ENCODE measurements at places on chromosomes 7 and 10.

DNA sequence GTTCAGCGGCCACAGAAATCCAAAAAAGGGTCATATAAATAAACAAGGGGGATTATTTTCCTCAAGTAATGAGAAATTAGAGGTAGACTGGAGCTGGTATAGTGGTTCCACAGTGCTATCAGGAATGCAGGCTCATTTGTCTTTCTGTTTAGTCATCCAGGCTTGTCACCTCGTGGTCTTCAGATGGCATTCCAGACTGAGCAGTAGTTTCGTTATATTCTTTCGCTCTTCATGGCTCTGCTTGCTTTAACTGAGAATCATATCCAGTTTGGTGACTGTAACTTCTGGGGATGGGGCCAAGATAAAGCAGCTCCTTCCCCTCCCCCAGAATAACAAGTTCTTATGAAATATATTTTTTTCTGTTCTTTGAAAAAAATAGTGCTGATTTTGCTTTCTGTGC is 9.5 kb downstream of the ANKIB1 start:
- DNase-seq: no peak

GRCh38 chr7:1675673-1676549 is 5.8 kb downstream of the ELFN1 start:
- no peak for DNase-seq

DNA sequence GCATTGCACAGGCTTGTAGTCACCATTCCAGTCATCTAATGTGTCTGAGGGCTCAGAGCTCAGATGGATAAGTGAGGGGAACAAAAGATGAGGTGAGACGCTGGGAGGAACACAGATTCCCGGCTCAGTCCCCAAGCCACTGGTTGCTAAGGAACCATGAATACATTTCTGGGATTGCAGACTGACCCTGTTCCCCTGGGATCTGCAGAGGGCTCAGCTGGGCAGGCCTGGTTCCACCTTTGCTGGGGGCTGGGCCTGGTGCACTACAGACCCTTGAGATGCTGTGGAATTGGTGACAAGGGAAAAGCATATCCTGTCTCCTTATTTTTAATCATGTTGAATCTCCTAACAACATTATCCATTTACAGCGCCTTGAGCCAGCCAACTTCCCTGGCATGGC is 19.2 kb downstream of the ELFN1 start:
- DNase-seq: no peak

DNA sequence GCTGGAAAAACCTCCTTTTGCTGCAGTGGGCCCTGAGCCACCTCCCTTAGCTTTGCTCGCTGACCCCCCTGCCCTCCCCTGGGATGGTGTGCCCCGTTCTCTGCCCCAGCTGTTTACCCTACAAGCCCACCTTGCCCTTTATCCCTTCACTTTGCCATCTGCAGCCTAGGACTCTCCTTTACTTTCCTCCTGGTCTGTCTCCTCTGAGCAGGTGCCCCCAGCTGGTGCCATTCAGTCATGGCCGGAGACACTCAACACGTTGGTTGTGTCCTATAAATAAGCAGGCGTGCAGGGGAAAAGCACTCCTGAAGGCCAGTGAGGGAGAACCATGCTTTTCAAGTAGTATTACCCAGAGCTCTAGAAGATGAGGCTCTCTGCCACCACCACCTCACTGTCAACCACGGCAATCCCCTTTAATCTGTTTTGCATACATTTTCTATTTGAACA is 6.1 kb downstream of the RASSF4 start:
- DNase-seq: no peak

DNA sequence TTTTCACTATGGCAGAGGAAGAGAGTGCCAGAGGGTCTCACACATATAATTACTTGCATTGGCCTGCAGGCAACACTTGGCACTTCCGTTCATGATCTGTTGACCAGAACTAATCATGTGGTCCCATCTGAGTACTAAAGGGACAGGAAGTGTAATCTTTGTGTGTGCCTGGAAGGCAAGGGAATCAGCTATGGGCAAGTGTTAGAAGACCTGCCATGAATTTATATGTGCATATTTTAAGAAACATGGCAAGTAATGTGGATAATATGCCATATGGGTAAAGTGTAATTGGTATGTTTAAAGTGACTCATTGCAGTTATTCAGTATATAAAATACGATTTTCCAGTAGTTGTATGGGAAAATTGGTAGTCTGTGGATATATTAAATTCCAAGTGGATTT is 46.1 kb downstream of the CCSER2 start:
- no peak for DNase-seq

GRCh38 chr10:113454341-113455061 is 98.4 kb upstream of the HABP2 start:
- DNase-seq: peak; percentile 3

GRCh38 chr10:36181426-36182178 is 539.5 kb upstream of the FZD8 start:
- DNase-seq: no peak

GRCh38 chr7:24700521-24701260 is 56.6 kb downstream of the GSDME start:
- no peak for DNase-seq

DNA sequence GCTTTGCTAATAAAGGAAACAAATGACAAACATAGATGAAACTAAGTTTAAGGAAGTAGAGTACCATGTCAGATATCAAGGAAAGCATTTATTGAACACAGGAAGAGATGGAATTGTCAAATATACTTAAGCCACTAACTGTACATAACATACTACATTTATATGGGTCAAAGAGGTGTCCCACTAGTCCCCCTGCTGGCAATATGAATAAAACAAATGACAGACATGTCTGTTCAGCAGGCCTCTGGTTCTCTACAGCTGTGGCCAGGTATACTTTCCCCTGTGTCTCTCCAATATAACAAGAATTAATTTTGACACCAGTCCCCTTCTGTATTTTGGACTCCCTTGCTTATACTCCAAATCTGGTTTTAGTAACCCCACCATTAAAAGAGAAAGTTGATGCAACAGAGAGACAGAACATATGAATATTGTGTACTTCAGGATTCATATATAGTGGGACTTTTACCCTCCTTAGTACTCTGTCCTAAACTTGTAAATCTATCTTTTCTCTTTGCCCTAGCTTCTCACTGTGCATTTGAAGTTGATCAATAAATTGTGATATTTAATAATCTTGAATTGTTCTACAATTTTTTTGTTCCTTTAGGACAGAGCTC is 42.9 kb downstream of the CD36 start:
- no peak for DNase-seq

DNA sequence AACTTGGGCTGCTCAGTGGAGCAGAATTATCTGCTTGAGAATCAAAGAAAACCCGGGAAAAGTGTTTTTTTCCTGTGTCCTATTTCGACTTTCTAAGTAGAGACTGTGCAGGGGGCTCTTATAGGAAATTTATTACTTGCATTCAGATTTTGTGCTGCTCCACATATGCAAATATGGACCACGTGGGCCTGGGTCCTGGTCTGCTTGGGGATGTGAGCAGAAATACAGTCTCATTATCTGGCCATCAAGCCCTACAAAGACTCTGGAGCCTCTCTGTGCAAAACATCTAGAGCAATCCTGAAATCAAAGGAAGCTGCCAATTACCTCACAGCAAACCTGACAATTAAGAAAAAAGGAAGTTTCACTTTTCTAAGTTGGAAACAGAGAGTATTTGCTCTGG is 216.9 kb downstream of the LRMDA start:
- DNase-seq: no peak

DNA sequence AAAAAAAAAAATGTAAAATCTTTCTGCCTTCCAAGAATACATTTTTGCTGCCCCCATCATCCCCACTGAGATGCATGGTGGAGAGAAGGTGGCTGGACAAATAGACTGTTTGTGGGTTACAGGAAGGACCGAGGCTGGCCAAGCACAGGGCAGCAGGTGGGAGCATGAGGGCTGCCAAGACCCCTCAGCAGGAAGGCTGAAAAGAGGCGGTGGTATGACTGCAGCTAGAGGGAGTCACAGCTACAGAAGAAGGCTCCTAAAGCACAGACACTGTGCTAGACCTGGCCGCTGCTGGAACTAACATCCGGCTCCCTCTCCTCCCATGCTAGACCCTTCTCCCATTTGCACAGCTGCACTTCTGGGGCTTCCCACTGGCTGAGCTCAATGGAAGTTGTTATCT is 289.6 kb downstream of the TCERG1L start:
- no peak for DNase-seq

DNA sequence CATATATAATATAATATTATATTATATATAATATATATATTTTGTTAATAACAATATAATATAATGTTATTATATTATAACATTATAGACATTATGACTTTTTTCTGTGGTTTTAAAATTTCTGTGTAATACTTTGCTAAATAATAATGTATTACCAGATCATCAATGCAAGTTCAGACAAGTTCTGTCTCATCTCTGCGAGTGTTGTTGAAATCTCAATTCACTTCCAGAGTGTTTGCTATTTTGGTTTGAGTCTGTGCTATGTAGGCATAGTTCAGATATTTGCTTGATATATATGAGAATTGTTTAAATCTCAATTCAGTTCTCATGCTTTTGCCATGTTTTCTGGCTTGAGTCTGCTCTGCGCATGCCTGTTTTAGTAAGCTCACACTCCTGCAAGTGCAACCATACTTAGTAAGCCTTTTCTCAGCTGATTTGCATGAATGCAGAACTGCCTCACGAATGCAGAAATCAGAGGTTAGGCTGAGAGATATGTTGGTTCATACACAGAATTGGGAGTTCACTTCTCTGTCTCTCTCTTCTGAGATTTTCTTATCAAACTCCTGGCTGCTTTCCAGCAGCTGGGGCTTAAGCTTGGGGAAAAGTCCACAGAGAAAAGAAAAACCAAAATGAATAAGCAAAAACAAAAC is 830.2 kb upstream of the SORCS1 start:
- no peak for DNase-seq

DNA sequence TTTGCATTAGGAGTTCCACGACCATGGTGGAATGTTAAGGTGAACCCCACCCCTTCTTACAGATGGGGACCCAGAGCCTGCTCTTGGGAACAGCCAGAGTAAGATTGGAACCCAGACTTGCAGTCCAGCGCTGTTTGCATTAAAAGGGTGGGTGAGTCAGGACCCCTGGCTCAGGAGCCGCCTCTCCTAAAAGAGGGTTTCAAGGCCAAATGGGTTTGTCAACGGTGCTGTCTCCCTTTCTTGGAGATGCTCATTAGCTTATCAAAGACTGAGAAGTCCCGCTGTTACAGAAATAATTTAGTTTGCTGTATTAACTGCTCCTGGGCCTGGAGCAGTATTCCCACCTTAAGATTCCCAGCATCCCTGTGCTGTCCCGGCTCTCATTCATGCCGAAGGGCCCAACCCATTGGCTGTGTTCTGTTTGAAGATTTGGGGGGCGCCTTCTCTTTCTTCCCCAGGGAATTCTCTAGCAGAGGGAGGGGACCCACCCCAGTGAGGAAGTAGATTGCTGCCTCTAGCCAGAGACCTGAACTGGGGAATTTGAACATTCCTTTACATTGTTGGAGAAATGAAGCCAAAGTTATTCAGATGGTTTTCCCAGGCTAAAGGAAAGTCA is 1.8 kb downstream of the MARVELD1 start:
- no peak for DNase-seq

- DNase-seq: no peak
Observed at GRCh38 chr7:96933067-96933645, 72.2 kb upstream of the DLX6 start.

GRCh38 chr10:63964406-63964805 is 443.2 kb downstream of the REEP3 start:
- no peak for DNase-seq

DNA sequence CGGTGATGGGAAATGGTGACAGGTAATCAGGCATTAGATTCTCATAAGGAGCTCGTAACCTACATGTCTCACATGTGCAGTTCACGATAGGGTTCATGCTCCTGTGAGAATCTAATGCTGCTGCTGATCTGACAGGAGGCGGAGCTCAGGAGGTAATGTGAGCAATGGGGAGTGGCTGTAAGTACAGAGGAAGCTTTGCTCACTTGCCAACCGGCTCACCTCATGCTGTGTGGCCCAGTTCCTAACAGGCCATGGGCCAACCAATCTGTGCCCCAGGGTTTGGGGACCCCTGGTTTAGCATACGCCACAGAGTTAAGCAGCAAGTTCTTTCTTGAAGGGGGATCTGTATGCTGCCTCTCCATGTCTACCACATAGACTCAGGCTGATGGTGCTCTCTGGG is 133.1 kb downstream of the IQUB start:
- DNase-seq: no peak

DNA sequence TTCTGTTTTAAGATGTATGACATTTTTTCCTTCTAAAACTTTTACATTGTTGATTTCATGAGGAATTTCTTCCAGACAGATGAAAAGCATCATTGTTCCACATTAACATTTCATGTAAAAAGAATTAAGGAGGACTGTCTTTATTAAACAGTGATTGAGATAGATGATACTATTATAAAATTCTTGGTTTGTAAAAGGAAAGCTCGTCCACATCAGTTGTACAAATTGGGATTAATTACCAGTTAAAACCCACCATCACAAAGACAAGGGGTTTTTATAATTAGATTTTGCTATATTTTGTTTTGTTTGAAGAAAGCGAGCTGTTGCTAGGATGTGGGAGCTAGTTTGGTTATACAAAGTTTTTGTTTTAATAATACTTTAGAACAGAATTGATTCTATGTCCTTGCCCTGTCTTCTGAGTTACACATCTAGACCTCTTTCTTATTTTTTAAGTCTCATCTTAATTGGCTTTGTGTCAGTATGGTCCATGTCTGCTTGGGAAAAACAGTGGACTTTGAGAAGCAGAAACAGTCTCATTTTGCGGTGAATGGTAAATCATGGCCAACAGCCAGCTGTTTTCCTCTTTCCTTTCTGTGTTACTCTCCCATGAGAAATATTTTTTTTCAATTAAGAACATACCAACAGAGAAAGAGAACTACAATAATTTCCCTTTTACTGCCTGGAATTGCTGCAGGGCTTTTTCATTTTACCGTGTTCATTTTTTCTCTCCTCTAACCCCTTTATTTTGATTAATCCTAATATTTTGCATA is 3.2 kb downstream of the TES start:
- DNase-seq: no peak

- DNase-seq: no peak
Observed at GRCh38 chr7:27299861-27300260, 57.3 kb downstream of the EVX1 start.

GRCh38 chr10:90276894-90277475 is 575.6 kb downstream of the KIF20B start:
- no peak for DNase-seq

- no peak for DNase-seq
Observed at GRCh38 chr10:114914560-114914959, 23.4 kb upstream of the TRUB1 start.

GRCh38 chr7:94655848-94656657 is at the start of gene SGCE:
TSS of gene SGCE (minus strand) at chr7:94656133. CDS start at chr7:94656098, 35 bp downstream.
- DNase-seq: no peak
